ENCODE measurements at places on chromosomes 12 and 14.

GRCh38 chr12:93540466-93540865, 32.0 kb upstream of the SOCS2 start:
- peak; percentile 1 for DNase-seq

DNA sequence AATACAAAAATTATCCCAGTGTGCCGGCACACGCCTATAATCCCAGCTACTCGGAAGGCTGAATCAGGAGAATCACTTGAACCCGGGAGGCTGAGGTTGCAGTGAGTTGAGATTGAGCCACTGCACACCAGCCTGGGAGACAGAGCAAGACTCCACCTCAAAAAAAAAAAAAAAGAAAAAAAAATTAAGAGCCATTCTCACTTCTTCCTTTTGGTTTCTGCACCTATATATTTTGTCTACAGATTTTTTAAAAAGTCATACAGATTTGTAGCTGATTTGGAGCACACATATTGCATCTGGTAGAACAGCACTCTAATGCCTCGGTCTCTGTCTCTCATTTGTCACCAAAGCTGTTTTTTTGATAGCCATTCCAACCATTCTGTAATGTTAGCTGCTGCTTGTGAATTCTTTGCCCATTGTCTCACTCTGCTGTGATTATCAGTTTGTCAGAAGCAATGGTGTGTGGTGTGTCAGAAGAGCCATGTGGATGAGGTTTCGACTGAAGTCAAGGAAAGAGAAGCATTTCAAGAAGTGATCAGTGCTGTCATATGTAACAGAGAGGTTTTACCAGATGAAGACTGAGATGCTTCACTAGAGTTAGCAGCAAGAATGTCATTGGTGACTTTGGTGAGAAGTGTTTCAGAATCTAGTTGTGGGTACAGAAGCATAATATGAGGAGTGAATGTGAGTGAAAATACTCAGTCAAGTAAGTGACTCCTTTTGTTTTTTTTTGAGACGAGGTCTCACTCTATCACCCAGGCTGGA, 8.7 kb upstream of the KTN1 start:
- DNase-seq: no peak

DNA sequence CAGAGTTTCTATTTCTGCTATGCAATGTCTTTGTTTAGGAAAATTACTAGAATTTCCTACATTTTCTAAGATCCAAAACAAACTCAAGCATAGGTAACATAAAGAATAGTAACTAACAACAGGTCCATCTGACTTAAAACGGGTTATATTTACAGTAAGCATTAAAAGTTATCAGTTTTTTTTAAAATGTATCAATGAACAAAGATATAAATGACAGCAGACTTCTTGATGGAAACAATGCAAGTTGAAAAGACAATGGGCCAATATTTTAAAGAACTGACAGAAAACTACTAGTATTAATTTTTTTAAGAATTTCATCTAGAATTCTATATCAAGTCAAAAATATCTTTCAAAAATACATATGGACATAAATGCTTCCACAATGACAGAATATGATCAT, 367.1 kb upstream of the MGAT4C start:
- no peak for DNase-seq

- DNase-seq: no peak
Measured at GRCh38 chr12:90690120-90690519, 264.9 kb downstream of the CCER1 start.

DNA sequence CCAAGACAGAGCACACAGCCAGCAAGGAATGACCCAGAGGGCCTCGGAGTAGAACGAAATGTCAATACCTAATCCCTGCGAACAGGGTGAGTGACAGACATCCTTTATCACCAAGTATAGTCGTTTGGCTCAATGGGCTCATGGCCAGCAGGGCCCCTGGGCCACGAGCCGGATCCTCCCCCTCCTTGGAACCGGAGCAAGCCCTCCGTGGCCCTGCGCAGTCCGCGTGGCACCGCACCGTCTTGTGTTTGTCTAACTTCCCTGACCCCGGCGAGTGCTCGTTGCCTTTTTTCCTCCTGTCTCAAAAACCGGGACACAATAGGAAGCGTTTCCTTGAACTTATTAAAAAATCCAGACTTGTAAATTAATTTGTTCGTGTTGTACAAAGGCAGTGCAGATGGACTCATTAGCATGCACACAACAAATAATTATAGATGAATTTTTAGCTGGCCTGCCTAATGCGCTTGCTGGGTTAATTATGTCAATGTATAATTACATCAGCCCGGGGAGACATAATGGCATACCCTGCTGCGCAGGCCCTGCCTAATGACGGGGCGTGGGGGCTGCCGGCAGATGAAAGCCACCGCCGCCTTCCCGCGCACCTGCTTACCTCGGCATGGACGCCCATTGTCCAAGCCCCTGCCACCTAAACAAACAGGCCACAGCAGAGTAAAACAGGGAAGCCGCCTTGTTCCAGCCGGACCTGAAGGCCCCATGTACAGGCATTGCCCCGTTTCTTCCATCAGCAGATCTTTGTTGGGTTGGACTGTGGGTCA, 81.6 kb downstream of the PHETA1 start:
- no peak for DNase-seq

GRCh38 chr12:103852498-103852997, 11.5 kb upstream of the NT5DC3 start:
- no peak for DNase-seq

- no peak for DNase-seq
Measured at GRCh38 chr12:1280059-1280458, 289.0 kb downstream of the ERC1 start.

GRCh38 chr12:7645395-7646177, 20.1 kb downstream of the APOBEC1 start:
- DNase-seq: no peak

DNA sequence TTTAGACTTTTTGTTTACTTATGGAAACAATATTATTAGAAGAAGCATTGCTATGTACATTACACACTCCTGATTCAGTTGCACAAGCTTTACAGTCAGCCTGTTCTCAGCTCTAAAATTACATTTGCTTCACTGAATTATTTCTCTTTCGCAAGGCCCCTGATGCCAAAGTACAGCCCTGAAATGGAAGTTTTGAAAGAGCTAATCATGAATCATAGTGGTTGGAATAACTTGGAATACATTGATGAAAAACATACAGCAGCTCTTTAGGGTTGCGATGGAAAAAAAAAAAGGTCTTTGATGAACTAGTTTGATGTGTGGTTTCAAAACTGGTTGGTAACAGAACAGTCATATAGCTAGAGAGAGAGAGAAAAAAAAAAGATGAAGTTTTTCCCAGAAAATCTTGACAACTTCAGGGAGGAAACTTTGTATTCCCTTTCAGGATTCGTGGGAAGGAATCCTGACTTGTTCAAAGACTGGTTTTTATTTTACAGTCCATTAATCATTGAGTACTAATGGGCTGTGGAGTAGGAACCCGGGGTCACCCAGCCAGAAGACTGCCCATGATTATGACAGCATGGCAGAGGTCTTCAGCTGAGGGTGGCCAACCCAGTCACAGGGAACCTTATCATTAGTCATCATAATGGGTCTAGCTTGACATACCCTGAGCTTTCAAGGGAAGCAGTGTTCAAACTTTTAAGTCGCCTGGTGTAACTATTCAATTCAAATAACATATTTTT, 460.1 kb downstream of the NAV3 start:
- DNase-seq: peak; percentile 81

DNA sequence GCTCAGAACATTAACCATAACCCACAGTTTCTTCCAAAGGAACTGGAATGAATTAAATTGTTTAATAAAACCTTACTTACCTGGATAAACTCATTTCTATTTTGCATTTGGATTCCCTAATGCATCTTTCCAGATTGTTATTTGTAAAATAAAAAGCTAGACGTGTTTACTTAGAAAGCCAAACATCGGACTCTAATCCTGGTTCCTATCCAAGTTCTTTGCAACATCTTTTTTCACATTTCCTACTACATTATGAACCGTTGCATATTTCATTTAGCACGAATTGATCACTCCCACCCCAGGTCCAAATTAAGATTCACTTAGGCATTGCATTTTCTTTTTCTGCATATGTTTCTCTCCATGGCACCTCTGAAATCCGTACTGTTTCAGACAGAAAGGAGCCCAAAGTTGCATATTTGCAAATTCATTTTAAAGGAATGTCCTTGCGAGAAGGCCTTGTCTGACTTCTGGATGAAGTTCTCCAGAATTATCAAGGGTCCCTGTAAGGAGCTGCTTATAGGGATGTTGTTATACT, 164.4 kb upstream of the GSC start:
- no peak for DNase-seq
